CD4-positive, alpha-beta T cell treated with Interleukin-6 for 4 hours (primary cell): ENCODE measurements at places on chromosomes 6 and 20.

DNA sequence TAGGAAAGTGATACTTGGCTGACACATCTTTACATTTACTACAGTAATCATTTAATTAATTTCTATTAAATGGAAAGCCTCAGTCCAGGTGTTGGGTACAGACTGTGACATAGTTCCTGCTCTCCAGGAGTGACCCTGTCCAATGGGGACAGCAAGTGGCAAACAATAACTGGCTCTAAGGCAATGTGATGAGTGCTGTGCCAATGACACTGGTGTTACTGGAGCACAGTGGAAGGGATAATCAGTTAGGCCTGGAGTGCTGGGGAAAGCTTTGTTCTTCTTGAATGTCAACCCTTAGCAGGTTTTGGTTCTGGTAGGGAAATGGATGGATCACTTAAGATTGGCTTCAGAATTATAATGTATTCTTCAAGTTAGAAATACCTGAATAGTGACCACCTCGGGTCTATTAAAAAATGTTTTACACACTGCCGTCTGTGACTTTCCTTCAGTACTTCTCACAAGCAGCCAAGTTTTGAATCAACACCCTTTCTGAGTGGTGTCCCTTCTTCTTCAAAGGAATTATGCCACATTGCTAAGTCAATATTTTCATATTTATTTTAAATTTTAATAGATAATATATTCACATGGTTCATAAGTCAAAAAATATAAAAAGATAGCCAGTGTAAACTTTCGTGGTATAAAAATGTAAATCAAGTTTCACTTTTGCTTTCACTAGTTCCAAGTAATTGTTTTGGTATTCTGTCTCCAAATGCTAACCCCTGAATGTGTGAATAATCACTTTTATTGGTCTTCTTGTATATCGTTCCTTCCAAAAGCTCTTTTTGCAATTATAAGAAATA, 9.6 kb downstream of the CMTR1 start:
- no peak for DNase-seq

DNA sequence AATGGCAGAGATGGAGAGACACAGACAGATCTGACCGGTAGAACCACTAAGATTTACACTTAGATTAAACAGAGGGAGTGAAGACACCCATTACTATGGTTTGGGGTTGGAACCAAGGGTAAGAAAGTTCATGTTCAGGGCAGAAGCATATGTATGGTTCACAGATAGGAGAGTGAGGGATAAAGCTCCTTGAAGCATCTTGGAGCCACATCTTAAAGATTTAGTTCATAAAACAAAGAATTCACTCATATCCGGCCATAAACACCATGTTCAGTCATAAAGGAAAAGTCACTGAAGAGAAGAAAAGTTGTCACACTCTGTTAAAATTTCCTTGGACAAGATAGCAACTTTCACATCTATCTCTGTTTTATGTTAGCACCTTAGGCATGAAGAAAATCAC, 18.0 kb downstream of the STX7 start:
- no peak for DNase-seq

DNA sequence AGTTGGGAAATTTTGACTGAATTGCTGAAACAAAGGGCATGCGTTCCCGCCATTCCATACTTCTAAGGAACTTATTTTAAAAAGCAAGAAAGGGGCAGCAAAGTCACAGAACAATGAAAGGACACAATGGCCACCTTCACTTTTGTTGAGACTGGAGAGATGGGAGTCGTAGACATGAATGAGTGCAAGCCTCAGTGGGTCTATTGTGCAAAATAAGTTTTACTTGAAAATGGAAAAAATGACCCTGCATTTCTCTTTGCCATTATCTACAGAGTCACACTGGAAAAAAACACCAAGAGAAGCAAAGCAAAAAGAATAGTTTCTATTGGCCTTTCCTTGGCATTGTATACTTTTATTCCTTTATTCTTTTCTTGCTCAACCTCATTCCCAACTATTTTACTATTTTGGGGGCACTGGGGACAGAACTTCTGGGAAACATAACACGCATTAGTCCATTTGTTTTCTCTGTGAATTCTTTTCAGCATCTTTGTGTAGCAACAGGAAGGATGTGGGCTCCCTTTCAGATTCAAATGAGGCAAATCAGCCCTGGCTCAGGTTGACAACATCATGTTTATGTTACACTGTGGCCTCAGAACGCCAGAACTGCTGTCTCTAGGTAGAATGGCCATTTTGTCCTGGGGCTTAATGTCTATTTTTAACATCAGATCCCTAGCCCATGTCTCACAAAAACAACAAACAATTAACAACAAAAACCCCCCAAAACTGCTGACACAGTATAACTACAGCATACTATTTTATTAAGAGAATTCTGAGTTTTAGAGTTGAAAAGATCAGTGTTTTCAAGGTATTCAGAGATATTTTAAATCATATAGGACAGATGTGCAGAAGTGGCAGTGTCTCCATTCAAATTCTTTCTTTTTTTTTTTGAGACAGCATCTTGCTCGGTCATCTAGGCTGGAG, 122.2 kb downstream of the FYN start:
- peak; percentile 72 for DNase-seq

DNA sequence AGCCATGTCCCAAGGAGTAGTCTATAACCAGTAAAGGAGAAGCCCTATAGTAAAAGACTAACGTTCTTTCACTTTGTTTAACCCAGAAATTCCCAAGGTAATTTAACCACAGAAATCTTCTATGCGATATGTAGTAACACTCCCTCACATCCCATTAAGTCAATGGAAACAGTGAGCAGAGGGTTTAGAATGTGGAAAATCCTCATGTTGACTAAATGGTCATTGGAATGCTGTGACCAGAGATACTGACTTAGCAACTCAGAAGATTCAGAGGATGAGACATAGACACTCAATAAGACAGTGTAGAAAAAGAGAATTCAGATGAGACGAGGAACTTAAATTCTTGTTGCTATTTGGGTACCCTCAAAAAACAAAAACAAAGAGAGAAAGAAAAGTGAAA, 562.2 kb upstream of the NOX3 start:
- no peak for DNase-seq

DNA sequence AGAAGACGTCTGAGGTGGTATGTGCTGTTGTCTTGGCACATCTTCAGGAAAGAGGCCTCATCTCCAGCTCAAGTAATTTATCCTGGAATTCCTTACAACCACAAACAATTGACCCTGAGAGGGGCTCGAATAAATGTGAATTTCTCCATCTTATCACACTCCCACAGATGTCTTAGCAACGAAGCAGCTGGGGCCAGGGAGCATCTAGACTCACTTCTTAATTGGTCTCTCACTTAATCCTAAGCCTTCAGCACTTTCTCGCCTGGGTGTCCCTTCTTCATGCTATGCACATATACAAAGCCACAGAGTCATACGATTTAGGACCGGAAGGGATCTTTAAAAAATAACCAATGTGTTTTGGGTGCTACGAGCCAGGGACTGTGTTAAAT, 27.1 kb downstream of the PCK1 start:
- DNase-seq = no peak

GRCh38 chr6:118212451-118213173, 305.5 kb downstream of the SLC35F1 start:
- DNase-seq = no peak

- no peak for DNase-seq
Measured at GRCh38 chr6:112665114-112665513, 318.0 kb downstream of the RFPL4B start.

GRCh38 chr20:36269507-36269906, 33.2 kb downstream of the AAR2 start:
- no peak for DNase-seq
